Astrocyte (in vitro differentiated cells and primary cell): ENCODE measurements at places on chromosomes 2 and 18. TPM values are rescaled to one million over a fixed set of nuclear protein-coding genes. Genes with fewer than 3 reads are reported as not detected.
A peak's percentile ranks its signal among the peaks of the same experiment; 100 is the strongest.

DNA sequence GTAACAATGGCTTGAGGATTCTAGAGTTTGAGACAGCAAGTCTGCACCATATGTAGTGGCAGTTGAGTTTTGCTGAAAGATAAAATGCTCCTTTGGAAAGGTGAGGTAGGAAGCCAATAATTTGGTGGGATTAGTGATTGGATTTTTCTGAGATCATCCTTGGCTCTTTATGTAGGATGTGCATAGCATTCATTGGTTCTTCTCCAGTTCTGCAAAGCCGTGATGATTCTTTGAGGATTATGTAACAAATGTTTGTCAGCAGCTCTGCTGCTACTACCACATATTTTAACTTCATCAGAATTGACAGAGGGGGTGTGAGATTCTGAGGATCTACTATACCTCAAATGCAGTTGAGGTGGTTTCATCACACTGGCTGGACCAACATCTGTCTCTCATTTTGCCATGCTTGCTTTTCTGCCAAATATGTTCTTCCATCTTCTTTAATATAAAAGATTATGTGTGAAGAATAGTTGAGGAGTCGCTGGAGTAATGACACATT is 188.9 kb upstream of the RASGRP3 start:
- no peak for DNase-seq

GRCh38 chr2:55490554-55490953 is 29.0 kb upstream of the CFAP36 start:
- DNase-seq: peak; percentile 65

SLC9A2 gene
- total RNA-seq: 0.32 TPM in 1 of 2 replicates, not detected in the other

DNA sequence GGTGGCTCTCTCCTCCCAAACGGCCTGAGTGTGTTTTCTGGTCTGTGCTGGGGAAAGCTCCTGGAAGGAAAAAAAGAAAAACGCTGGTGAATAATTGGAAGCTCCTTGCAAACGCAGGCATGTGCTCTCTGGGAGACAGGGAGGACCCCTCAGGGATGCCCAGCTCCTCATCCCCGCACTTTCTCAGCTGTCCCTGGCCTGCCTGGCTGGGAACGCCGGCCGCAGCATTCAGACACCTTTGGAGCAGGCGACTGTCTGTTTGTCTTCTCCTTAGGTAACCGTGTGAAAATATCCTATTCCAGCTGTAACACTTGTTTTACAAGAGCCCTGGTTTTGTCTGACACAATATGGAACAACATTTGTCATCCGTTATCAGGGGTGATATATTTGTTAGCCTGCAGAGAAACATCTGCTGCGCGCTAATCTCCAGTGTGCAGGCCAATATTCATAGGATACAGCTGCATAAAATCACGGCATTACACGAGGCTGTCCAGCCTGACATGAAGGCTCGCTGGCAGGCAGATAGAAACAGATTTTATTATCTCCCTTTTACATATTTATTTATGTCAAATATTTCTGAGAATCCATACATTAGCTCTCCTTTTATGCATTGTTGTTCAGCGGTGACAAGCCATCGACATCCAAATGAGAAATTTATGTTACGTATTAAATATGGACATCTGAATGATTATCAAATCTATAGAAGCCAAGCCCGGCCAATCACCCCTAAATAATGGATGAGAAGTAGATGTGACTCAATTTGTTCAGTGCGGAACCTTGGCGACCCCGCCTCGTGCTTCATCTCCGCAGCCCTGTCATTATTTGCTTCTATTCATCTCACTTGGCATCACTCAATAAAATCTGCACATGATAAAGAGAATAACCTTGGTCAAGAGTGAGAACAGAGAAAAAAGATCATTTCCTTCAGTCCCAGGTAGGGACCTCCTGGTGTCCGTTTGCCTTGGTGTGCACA is 675.1 kb upstream of the SALL3 start:
- no peak for DNase-seq

ZDBF2 gene
- 40.9 and 43.6 TPM in 2 replicates for total RNA-seq

DNA sequence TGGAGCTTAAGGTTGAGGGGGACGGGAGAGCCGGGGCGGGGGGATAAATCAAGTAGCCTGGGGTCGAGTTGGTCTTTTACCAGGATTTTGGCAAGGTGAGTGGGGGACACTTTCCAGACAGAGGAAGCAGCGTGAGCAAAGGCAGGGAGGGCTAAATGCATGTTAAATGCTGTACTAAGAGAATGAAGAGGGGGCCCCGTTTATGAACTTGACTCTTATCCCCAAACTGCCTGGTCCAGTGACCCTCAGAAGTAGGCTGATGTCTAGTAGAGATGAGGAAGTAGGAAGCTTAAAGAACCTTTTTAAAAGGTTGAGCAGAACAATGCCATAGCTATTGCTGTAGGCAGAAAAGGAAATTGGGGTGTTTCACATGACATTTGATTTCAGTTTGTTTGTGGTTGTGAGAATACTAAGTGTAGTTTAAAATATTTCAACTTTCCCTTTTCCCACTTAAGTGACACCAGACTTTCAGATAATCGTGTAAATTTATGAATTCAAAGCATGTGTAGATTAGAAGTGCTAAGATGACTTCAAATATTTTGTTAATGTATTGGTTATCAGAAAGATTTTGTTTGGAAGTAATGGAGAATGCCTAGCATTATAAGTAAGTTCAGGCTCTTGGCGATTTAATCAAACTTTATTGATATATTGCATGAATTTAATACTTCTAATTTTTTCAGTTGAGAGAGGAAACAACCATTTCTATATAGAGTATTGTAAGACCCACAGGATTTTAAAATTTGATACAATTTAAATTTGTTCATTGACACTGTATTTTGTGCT is 1.8 kb downstream of the REL start:
- no peak for DNase-seq

GRCh38 chr2:138446043-138446442 is 55.5 kb upstream of the SPOPL start:
- DNase-seq: no peak

GCG gene
- total RNA-seq: not detected in 2 replicates

GRCh38 chr2:85324639-85325465 is 2.9 kb downstream of the TGOLN2 start:
- no peak for DNase-seq

GRCh38 chr2:167237478-167237877 is 349.2 kb downstream of the XIRP2 start:
- no peak for DNase-seq
